ENCODE measurements at places on chromosomes 5 and 9.

DNA sequence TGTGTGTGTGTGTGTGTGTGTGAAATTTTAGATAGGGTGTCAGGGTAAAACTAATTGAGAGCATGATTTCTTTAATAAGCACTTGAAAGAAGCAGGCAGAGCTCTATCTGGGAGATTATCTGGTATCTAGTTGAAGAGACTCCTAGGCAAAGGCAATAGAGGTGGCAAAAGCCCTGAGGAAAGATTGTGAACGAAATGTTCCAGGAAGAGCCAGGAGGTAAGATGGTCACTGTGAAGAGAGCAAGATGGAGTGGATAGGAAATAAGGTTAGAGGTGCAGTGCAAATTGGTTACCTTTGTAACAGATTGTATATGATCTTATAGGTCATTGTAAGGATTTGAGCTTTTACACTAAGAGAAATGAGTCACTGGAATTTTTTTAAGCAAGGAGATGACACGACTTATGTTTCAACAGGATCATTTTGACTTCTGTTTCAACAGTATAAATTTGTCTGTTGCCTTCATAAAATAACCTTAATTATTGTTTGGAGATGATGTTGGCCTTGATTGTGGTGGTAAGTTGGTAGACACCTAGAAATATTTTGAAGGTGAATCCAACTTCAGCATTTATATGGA, 239.6 kb downstream of the PARP8 start:
- no peak for DNase-seq

- DNase-seq: no peak
Observed at GRCh38 chr9:136362450-136362784, 1.1 kb downstream of the DNLZ start.

- no peak for DNase-seq
Observed at GRCh38 chr5:112865128-112865527, 4.0 kb downstream of the SRP19 start.

GRCh38 chr5:59819806-59820205, 73.7 kb downstream of the PDE4D start:
- DNase-seq: no peak

- no peak for DNase-seq
Observed at GRCh38 chr5:31771500-31771899, 132.6 kb downstream of the PDZD2 start.
